ENCODE measurements at places on chromosomes 5 and 9.
A peak's percentile ranks its signal among the peaks of the same experiment; 100 is the strongest.

GRCh38 chr5:17154211-17154996, 63.0 kb upstream of the BASP1 start:
- no peaks in the 10 kb centered on the region for H3K36me3 ChIP-seq
- DNase-seq: no peak
- H3K27me3 ChIP-seq: no peaks in the 10 kb centered on the region
- no peak overlapping the region for H3K4me3 ChIP-seq

- no peaks in the 10 kb centered on the region for H3K4me1 ChIP-seq
- no peak overlapping the region for H3K4me3 ChIP-seq
- DNase-seq: no peak
These were observed 18.9 kb downstream of the OGN start for GRCh38 chr9:92385477-92385876.

DNA sequence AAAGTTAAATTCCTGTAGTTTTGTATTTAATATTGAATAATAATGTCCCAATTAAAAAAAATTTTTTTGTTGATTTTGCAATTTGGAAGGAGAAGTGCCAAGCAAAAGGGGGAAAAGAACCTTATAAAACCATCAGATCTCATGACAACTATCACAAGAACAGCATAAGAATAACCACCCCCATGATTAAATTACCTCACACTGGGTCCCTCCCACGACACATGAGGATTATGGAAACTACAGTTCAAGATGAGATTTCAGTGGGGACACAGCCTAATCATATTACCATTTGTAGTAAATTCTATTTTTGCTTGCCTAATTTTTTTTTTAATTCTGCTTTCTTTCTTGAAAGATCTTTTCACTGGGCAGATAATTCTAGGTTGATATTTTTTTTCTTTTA, 33.4 kb upstream of the FCHO2 start:
- H3K4me3 ChIP-seq: no peak overlapping the region
- H3K4me1 ChIP-seq: no peaks in the 10 kb centered on the region
- no peak overlapping the region for H3K27ac ChIP-seq
- DNase-seq: no peak
- H3K27me3 ChIP-seq: no peaks in the 10 kb centered on the region

- H3K27ac ChIP-seq: peak overlapping the region; percentile 64
- H3K36me3 ChIP-seq: peaks cover 59% of the 10 kb centered on the region
- DNase-seq: no peak
- H3K4me1 ChIP-seq: peaks cover 37% of the 10 kb centered on the region
- no peak overlapping the region for H3K4me3 ChIP-seq
- H3K27me3 ChIP-seq: no peaks in the 10 kb centered on the region
These were observed 13.8 kb upstream of the FGF18 start for GRCh38 chr5:171405615-171406014.

GRCh38 chr9:128389395-128390149, 18.4 kb downstream of the URM1 start:
- no peaks in the 10 kb centered on the region for H3K27me3 ChIP-seq
- H3K36me3 ChIP-seq: peaks cover 12% of the 10 kb centered on the region
- H3K27ac ChIP-seq: no peak overlapping the region
- no peaks in the 10 kb centered on the region for H3K4me1 ChIP-seq
- H3K4me3 ChIP-seq: no peak overlapping the region

- no peak overlapping the region for H3K27ac ChIP-seq
- H3K27me3 ChIP-seq: peaks cover 2% of the 10 kb centered on the region
- H3K4me1 ChIP-seq: no peaks in the 10 kb centered on the region
- no peaks in the 10 kb centered on the region for H3K36me3 ChIP-seq
- H3K4me3 ChIP-seq: no peak overlapping the region
These were observed 56.4 kb downstream of the ALDH7A1 start for GRCh38 chr5:126538579-126538978.

GRCh38 chr9:72119853-72120252, 29.4 kb upstream of the GDA start:
- DNase-seq: no peak
- no peaks in the 10 kb centered on the region for H3K36me3 ChIP-seq
- no peak overlapping the region for H3K27ac ChIP-seq

- H3K27me3 ChIP-seq: no peaks in the 10 kb centered on the region
- H3K27ac ChIP-seq: no peak overlapping the region
- no peaks in the 10 kb centered on the region for H3K4me1 ChIP-seq
- no peak for DNase-seq
- no peak overlapping the region for H3K4me3 ChIP-seq
These were observed 118.7 kb upstream of the SGCD start for GRCh38 chr5:156208271-156208670.

GRCh38 chr5:72723581-72723980, 92.9 kb upstream of the TNPO1 start:
- no peaks in the 10 kb centered on the region for H3K36me3 ChIP-seq
- H3K27me3 ChIP-seq: peaks cover 2% of the 10 kb centered on the region
- H3K4me1 ChIP-seq: no peaks in the 10 kb centered on the region
- DNase-seq: no peak
- no peak overlapping the region for H3K4me3 ChIP-seq

GRCh38 chr5:15354021-15354420, 146.0 kb upstream of the FBXL7 start:
- DNase-seq: no peak
- H3K36me3 ChIP-seq: no peaks in the 10 kb centered on the region
- H3K4me3 ChIP-seq: no peak overlapping the region
- no peaks in the 10 kb centered on the region for H3K4me1 ChIP-seq
- no peaks in the 10 kb centered on the region for H3K27me3 ChIP-seq
- H3K27ac ChIP-seq: no peak overlapping the region

DNA sequence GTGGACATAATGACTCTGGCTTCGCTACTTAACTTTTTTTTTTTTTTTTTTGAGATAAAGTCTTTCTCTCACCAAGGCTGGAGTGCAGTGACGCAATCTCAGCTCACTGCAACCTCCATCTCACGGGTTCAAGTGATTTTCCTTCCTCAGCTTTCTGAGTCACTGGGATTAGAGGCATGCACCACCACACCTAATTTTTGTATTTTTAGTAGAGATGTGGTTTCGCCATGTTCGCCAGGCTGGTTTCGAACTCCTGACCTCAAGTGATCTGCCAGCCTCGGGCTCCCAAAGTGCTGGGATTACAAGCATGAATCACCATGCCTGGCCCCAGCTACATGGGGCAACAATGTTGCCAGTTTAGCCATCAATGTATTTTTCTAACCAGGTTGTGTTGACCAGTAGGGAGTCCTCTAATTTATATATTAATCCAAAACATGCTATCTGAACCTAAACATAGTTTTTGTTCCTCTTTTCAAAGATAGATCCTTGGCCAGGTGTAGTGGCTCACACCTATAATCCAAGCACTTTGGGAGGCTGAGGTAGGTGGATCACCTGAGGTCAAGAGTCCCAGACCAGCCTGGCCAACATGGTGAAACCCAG, 120.3 kb upstream of the LHFPL2 start:
- H3K4me3 ChIP-seq: no peak overlapping the region
- no peaks in the 10 kb centered on the region for H3K36me3 ChIP-seq
- H3K27ac ChIP-seq: no peak overlapping the region
- no peak for DNase-seq
- H3K27me3 ChIP-seq: peaks cover 5% of the 10 kb centered on the region
- peaks cover 6% of the 10 kb centered on the region for H3K4me1 ChIP-seq

DNA sequence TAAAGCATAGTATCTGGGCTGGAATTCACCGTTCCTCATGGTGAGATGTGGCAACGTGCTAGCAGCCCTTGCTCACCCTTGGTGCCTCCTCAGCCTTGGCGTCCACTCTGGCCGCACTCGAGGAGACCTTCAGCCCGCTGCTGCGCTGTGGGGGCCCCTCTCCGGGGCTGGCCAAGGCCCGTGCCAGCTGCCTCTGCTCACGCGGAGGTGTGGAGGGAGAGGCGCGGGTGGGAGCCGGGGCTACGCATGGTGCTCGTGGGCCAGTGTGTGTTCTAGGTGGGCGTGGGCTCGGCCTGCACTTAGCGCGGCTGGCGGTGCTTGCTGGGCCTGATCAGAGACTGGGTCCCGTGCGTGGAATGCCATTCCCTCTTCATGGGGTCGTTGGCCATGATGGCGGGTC, 424.2 kb downstream of the KCTD16 start:
- H3K27me3 ChIP-seq: no peaks in the 10 kb centered on the region
- no peak overlapping the region for H3K4me3 ChIP-seq
- no peaks in the 10 kb centered on the region for H3K36me3 ChIP-seq
- no peaks in the 10 kb centered on the region for H3K4me1 ChIP-seq
- DNase-seq: no peak

GRCh38 chr5:3364433-3364832, 231.2 kb upstream of the IRX1 start:
- no peaks in the 10 kb centered on the region for H3K27me3 ChIP-seq
- no peaks in the 10 kb centered on the region for H3K36me3 ChIP-seq
- no peak overlapping the region for H3K27ac ChIP-seq

DNA sequence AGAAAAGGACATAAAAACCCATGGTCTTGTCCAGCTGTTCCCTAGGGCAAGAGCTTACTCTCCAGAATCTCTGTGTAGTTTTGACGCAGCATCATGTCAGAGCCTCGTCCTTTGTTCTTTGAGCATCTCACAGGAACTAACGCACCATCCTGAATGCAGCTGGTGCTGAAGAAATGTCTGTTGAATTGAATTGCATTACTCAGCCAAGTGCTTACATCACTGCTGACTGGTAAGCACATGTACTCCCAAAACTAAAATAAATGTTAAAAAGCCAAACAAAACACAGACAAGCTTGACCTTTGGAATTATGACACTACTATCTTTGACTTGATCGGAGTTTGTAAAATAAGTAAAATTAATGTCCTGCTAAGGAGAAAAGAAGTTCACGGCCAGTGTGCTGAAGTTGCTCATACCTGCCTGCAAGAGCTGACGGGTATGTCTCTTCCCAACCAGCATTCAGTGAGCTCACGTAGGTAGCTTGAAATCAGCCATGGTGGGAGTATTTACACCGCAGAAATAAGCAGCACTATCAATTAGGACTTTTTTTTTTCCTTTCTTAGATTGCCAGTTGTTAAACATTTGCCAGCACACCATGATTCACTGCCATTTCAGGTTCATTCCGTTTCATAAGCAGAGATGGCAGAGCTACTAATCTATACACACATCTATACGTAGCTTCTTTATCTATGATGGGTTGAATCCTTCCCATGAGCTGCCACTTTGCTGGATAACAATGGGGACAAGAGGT, 310.6 kb upstream of the MSX2 start:
- no peaks in the 10 kb centered on the region for H3K36me3 ChIP-seq
- H3K27me3 ChIP-seq: peaks cover 5% of the 10 kb centered on the region
- H3K4me1 ChIP-seq: no peaks in the 10 kb centered on the region

GRCh38 chr5:167767795-167768194, 523.6 kb upstream of the WWC1 start:
- no peak overlapping the region for H3K27ac ChIP-seq
- no peak overlapping the region for H3K4me3 ChIP-seq
- no peaks in the 10 kb centered on the region for H3K36me3 ChIP-seq
- no peaks in the 10 kb centered on the region for H3K4me1 ChIP-seq

GRCh38 chr9:121365564-121365963, 4.5 kb downstream of the STOM start:
- no peak for DNase-seq
- H3K27ac ChIP-seq: no peak overlapping the region
- H3K4me1 ChIP-seq: peaks cover 70% of the 10 kb centered on the region
- H3K4me3 ChIP-seq: no peak overlapping the region
- peaks cover 22% of the 10 kb centered on the region for H3K36me3 ChIP-seq

All from activated T-helper 1 cell treated with anti-CD3 and anti-CD28 coated beads, Interleukin-12 subunit alpha, Interleukin-12 subunit beta, Interleukin-2, Interleukin-4 antibody, amounts not matched to agents 30 ng/mL and 10 ng/mL and 1 ng/mL, durations not matched to agents 14 hours and 24 hours and 36 hours (primary cell).